ENCODE measurements at places on chromosomes 5 and 9.

GRCh38 chr9:92763721-92764380 lies 782 bp downstream of the BICD2 start:
- no peak for DNase-seq

DNA sequence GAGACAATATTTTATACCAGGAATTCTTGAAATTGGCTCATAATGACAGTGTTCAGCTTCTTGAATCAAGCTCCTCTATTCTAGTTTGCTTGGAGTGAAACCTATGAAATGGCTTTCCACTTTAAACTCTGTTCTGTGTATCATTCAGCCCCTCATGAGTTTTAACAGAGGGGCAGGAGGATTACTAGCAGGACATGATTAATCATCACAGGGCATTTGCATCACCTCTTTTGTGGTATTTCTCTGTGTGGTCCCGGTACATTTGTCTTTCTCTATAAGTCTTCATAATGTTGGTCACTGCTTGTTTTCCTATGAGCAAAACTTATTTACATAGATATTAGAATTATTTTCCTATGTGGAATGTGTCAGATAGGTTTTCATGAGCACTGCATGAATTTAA lies 21.2 kb downstream of the CAST start:
- no peak for DNase-seq

DNA sequence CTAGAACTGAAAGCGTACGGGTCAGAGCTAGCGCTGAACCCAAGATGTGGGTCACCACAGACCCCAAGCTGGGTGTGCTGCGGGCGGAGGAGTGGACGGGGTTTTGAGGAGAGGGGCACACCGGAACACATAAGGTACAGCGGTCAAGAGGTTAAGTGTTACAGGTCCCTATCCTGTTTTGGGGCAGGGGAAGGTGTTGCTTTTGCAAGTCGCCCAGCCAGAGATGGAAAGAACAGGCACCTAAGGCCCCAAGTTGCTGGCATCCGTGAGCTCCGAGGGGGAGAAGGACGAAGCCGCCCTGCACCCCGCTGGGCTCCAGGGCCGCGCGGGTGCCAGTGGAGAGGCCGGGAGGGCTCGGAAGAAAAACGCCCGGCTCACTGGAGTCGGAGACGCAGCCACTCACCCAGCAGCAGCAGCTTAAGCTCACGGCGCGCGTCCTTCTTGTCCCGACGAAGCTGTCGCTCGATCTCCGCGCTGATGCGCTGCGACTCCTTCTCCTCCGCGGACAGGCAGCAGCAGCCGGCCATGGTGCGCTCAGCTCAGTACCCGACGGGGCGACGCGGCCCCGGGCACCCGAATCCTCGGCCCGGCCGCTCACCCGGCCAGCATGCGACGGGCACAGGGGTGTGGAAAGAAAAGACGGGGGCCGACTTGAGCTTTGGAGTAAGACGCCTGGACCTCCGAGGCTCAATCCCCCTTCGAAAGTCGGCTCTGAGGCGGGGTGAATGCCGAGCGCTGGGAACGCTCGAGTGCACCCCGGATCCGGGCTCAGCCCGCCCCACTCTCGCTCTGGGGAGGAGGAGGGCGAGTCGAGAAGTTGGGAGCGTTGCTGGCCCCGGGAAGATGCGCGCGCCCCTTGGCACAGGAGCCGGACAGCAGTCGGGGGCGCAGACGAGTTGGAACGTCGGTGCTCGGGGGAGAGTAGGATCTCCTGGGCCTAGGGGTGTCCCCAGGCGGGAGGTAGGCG lies 572 bp downstream of the GNA14 start:
- DNase-seq: no peak

DNA sequence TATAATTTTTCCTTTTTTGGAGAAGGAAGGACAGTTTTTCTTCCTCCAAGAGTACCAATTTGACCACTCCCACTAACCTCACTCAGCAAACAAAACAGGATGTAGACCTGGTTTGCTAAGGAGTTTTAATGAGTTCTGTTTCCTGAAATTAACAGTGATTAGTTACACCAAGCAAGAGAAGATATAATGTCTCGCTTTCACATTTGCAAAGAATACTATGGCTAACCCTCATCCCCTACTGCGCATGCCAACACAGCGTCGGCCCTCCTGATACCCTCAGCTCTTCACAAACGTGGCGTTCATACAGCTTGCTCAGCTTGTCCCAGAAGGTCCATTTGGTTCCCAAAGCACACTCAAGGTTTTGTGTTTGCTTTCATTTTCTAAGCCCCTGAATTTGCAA lies 41.9 kb upstream of the IPPK start:
- DNase-seq: no peak

- DNase-seq: no peak
These were observed 105.2 kb downstream of the DAB2IP start for GRCh38 chr9:121756474-121757280.

DNA sequence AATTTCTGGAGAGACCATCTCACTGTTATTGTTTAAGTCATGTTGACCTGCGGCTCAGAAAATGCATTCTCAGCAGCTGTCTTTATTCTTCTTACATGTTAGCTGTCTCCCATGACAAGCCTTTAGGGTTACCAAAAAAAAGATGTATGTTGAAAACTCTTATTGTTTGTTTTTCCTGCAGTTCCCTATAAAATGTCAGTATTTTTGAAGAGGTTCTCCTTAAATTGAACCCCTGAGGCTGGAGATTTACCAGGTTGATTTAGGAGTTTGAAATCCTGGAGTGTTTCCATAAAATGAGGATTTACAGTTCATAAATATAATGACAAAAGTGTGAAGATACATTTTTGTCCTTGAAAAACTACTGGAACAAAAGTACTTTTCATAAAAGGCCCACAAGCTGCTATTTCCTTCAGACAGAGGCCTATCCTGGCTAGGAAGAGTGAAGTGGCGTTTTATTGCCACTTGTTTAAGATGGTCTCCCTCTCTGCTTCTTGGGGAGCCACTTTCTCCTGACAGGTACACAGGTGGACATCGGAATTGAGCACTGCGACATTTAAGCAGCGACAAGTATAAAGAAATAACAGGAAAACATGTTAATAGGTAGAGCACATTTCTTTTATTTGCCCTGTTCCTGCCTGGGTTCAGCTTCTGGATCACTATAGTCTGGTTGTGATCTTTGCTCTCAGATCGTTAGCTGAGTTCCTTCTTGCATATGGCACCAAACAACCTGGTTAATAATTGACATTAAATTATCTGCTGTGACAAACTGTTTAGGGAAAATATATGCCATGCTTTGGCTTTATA lies 344.8 kb upstream of the RPS23 start:
- DNase-seq: no peak

- no peak for DNase-seq
These were observed 318.3 kb upstream of the IRX4 start for GRCh38 chr5:2201011-2201410.

GRCh38 chr5:177509991-177510566 lies 453 bp upstream of the DOK3 start:
- DNase-seq: no peak

DNA sequence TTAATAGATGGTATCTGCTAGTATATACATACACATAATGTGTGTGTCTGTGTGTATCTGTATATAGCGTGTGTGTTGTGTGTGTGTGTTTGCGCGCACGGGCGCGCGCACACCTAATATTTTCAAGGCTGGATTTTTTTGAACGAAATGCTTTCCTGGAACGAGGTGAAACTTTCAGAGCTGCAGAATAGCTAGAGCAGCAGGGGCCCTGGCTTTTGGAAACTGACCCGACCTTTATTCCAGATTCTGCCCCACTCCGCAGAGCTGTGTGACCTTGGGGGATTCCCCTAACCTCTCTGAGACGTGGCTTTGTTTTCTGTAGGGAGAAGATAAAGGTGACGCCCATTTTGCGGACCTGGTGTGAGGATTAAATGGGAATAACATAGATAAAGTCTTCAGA lies 757 bp downstream of the FXN start:
- no peak for DNase-seq

DNA sequence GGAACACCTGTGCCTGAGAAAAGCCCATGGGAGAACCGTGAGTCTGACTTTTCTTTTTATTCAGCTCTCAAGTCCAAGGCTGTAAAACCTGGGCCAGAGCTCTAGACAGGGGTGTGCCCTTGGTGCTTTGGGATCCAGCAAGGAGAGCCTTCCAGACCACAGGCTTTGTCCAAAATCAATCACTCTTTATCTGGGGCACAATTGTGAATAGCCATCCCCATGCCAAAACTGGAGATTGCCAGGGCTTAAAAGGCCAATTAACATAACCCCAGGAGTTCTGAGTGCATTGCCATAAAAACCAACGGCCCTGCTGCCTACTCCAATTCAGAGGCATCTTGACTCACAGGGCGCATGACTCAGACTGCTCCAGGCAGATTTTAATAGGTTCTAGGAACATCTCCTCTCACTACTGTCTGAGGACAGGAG lies 391.8 kb downstream of the ARHGEF28 start:
- no peak for DNase-seq

DNA sequence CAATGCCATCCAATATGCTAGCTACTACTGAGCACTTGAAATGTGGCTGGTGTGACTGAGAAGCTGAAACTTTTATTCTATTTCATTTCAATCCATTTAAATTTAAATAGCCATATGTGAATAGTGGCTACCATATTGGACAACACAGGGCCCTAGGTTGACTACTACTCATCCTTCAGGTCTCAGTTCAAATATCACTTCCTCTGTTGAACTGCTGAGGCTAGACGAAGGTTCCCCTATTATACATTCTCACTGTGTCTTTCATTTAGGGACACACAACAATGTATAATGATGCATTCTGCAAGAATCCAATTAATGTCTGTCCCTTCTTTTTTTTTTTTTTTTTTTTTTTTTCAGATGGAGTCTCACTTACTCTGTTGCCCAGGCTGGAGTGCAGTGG lies 208.7 kb downstream of the CRB2 start:
- no peak for DNase-seq

DNA sequence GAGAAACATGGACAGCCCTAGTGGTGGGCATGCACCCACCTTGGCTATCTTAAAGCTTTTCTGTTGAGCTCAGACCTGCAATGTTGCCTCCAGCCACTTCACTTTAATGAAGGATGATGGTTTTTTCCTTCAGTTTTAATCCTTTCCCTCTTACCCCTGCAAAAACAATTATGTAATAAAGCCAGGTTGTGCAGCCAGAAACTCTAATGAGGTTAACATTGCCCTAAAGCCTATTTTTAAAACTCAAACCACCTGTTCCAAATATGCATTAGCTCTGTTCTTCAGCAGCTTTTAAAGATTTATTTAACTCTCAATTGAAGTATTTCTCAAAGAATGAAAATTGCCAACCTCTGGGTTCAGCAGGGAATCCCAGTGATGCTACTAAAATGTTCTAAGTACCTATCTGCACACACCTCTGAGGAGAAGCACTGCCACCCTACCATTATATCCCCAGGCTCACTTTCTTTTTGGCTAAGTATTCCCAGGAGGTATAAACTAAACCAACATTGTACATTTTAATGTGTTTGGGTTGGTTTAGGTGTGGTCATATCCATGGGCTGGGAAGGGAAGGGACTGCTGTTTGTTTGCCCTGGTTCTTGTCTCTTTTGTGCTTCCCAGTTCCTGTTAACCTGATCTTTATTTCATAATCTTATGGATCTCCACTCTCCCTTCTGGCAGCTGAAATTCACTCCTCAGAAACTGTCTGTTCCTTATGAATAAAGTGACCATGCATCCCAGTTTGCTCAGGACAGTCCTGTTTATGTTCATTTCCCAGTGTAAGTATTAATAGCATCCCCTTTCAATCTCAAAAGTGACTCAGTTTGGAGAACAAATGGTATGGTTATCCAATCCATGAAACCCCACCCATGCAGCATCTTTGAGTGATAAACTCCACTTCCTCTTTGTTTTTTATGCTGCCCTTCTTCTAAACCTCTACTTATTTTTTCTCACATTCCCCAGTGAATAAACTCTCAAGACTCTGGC lies 251.7 kb downstream of the RAB3C start:
- DNase-seq: no peak

DNA sequence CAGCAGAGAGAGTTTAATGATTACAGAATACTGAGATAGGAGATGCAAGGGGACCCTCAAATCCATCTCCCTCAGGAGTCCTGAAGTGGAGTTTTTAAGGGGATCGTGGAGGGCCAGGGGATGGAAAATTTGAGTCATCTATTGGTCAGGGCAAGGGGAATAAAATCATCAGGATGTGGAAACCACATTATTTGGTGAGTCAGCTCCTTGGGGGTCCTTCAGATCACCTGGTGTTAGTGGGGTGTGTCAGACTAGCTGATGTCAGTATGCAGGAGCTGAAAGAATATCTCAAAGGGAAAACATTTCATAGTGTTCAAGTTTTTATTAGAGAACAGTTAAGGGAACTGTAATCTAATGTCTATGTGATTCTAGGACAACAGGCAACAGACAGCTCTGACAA lies 183.0 kb upstream of the FTMT start:
- DNase-seq: no peak

GRCh38 chr9:68998385-68998784 lies 15.5 kb downstream of the PRKACG start:
- DNase-seq: no peak

- DNase-seq: no peak
These were observed 37.8 kb downstream of the CDH10 start for GRCh38 chr5:24606971-24607370.

GRCh38 chr9:111936391-111936790 lies 39.8 kb downstream of the UGCG start:
- DNase-seq: no peak

DNA sequence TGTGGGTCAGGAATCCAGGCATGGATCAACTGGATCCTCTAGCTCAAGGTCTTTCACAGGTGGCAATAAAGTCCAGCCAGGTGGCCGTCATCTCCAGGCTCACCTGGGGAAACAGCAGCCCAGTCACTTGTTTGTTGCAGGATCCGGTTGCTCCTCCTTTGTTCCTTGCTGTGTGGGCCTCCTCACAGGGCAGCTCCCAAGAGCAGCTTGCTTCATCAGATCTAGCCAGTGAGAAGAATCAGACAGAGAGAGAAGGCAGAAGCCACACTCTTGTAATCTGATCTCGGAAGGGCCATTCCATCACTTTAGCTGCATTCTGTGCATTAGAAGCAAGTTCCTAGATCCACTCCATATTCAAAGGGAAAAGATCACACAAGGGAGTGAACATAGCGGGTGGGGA lies 3.2 kb upstream of the HSD17B3 start:
- no peak for DNase-seq

DNA sequence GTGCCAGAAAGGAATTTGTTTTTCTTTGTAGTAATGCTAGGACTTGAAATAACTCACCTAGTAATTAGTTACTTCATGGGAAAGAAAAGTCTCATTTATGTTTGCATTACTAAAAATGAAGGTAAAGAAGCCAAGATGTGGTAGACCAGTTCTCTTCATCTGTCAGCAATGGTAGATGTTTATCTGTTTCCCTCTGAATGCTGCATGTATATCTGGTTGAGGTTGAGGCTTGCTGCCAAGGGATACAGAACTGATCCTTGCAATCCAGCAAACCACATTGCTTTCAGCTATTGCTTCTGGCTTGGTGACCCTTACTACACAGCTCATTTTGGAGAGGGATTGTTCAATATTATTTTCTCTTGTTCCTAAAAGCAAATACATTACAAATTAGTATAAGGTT lies 73.6 kb downstream of the ZNF474 start:
- DNase-seq: no peak

GRCh38 chr9:92974161-92974661 lies 26.9 kb downstream of the FGD3 start:
- DNase-seq: no peak
